ENCODE measurements at places on chromosomes 4 and X.

- no peak for DNase-seq
These were observed 201.2 kb upstream of the DIPK2B start for GRCh38 chrX:45401923-45402322.

DNA sequence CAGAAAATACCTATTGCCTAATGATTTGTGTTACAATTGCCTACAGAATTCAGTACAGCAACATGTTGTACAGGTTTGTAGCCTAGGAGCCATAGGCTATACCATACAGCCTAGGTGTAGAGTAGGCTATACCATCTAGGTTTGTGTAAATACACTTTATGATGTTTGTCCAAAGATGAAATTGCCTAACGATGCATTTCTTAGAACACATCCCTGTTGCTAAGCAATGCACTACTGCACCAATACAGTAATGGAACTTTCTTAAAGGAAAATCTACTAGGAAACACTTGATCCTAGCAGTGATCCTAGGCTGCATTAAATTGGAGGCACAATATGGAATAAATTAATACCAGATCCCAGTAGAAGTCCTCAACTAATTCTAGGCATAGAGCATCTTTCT, 18.3 kb downstream of the NOA1 start:
- no peak for DNase-seq

GRCh38 chrX:69032601-69033000, 132.7 kb downstream of the PJA1 start:
- DNase-seq: no peak

- DNase-seq: no peak
These were observed 8.9 kb upstream of the C1QTNF7 start for GRCh38 chr4:15418956-15419355.

GRCh38 chr4:37725718-37726117, 39.5 kb upstream of the RELL1 start:
- no peak for DNase-seq

- no peak for DNase-seq
These were observed 38.1 kb downstream of the NAA11 start for GRCh38 chr4:79287718-79288117.

All from activated T-helper 1 cell treated with Interleukin-2 at 50 U/mL for 16 hours (primary cell).